ENCODE measurements at places on chromosomes 4 and X. TPM values are rescaled to one million over a fixed set of nuclear protein-coding genes. Genes with fewer than 3 reads are reported as not detected.
A peak's percentile ranks its signal among the peaks of the same experiment; 100 is the strongest.

DNA sequence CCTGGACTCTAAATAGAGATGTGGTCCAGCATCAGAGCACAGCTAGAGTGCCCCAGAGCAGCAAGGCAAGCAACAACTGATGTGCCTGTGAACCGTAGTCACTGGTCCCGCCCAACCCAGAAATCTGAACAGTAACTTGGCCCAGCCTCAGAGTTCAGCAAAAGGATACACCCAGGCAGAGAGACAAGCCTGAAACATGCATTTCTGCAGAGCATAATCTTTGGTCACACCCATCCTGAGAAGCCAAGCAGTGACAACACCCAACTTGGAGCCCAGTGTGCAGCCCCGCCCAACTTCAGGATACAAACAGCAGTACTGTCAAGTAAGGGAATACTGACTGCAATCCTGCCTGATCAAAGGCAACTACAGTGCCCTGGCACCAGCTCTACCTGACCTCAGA lies 78.9 kb downstream of the CCDC160 start:
- no peaks in the 10 kb centered on the region for H3K4me1 ChIP-seq
- H3K27ac ChIP-seq: no peak overlapping the region
- no peaks in the 10 kb centered on the region for H3K36me3 ChIP-seq
- no peak overlapping the region for H3K4me3 ChIP-seq
- DNase-seq: no peak

GRCh38 chr4:47145630-47146029 lies 114.3 kb downstream of the GABRB1 start:
- no peak overlapping the region for H3K27ac ChIP-seq
- DNase-seq: no peak
- H3K36me3 ChIP-seq: peaks cover 2% of the 10 kb centered on the region
- no peak overlapping the region for H3K4me3 ChIP-seq
- no peaks in the 10 kb centered on the region for H3K4me1 ChIP-seq

GRCh38 chr4:172095161-172095560 lies 282.0 kb downstream of the GALNTL6 start:
- no peaks in the 10 kb centered on the region for H3K4me1 ChIP-seq
- no peak for DNase-seq
- no peaks in the 10 kb centered on the region for H3K27me3 ChIP-seq
- H3K4me3 ChIP-seq: no peak overlapping the region
- H3K36me3 ChIP-seq: no peaks in the 10 kb centered on the region
- no peak overlapping the region for H3K27ac ChIP-seq

DNA sequence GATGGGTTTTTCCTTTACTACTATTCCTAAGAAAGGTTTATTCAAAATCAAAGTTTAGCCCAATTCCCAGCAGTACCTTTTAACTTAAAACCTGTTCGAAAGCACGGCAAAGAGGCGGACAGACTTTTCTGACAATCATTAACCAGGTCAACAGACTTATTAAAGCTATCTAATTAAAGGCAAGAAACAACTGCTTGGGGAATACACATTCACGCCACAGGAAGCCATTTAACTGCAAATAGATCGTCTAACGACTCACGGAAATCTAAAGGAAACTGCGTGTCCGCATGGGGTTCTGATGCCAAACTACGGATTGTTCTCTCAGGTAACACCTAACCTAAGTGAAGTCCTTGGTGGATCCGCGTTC lies 663 bp upstream of the USP53 start:
- peak overlapping the region; percentile 95 for H3K27ac ChIP-seq
- H3K4me1 ChIP-seq: peaks cover 23% of the 10 kb centered on the region
- H3K36me3 ChIP-seq: peaks cover 3% of the 10 kb centered on the region
- DNase-seq: no peak
- peak overlapping the region; percentile 99 for H3K4me3 ChIP-seq

- H3K4me3 ChIP-seq: no peak overlapping the region
- no peak for DNase-seq
- H3K4me1 ChIP-seq: no peaks in the 10 kb centered on the region
- no peak overlapping the region for H3K27ac ChIP-seq
Observed at GRCh38 chrX:53483838-53484405, 49.8 kb upstream of the HSD17B10 start.

DNA sequence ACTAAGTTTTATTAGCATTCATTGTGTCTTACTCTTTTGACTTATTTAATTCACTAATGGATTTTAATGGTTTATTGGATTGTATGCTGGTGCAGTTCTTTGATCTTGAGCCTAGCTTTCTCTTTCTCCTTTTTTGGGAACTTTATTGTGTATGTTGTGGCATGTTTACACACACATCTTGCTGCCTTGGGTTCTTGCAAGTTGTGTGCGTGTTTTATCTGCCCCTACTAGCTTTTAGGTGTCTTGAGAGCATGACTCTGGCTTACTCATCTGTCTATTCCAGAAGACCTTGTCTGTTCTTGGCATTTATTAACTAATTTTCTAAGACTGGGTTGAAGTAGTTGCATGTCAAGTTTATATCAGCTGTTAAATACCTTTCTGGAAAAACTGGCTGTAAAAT lies 2.7 kb downstream of the TMEM165 start:
- no peak for DNase-seq
- H3K4me1 ChIP-seq: peaks cover 42% of the 10 kb centered on the region
- peak overlapping the region; percentile 94 for H3K27ac ChIP-seq
- no peaks in the 10 kb centered on the region for H3K27me3 ChIP-seq
- peak overlapping the region; percentile 100 for H3K4me3 ChIP-seq
- H3K36me3 ChIP-seq: peaks cover 8% of the 10 kb centered on the region

Gene ARSJ
- total RNA-seq: 0.45 TPM

Gene GRIPAP1
- 107 TPM for total RNA-seq

Gene TCEAL6
- total RNA-seq: not detected

DNA sequence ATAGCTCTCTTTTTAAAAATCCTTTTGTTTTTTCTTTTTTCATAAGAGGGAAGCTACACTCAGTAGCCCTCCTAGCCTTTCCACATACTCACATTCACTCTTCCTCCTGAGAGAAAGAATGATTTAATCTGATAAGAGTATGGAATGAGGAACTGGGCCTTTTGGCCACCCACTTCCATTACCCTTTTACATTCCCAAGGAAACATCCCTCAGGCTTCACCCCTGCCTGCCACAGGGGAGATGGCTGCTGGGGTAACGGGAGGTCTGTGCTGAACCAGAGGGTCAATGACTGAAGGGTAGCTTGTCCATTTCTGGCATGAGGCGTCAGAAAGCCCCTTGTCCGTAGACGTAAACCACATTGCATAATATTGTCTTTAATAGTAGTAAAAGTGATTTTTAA lies 67.2 kb upstream of the CCSER1 start:
- no peaks in the 10 kb centered on the region for H3K36me3 ChIP-seq
- no peaks in the 10 kb centered on the region for H3K27me3 ChIP-seq
- H3K4me1 ChIP-seq: no peaks in the 10 kb centered on the region

GRCh38 chr4:52052475-52052780 lies 1.3 kb downstream of the SPATA18 start:
- H3K27ac ChIP-seq: no peak overlapping the region
- no peak for DNase-seq
- peak overlapping the region; percentile 84 for H3K4me3 ChIP-seq
- H3K4me1 ChIP-seq: peaks cover 13% of the 10 kb centered on the region

GRCh38 chr4:89001647-89002445 lies 55.1 kb downstream of the FAM13A start:
- H3K4me1 ChIP-seq: peaks cover 4% of the 10 kb centered on the region
- H3K27ac ChIP-seq: no peak overlapping the region
- H3K36me3 ChIP-seq: no peaks in the 10 kb centered on the region
- no peak for DNase-seq
- H3K27me3 ChIP-seq: no peaks in the 10 kb centered on the region

Gene SLC4A4
- 0.52 TPM for total RNA-seq

DNA sequence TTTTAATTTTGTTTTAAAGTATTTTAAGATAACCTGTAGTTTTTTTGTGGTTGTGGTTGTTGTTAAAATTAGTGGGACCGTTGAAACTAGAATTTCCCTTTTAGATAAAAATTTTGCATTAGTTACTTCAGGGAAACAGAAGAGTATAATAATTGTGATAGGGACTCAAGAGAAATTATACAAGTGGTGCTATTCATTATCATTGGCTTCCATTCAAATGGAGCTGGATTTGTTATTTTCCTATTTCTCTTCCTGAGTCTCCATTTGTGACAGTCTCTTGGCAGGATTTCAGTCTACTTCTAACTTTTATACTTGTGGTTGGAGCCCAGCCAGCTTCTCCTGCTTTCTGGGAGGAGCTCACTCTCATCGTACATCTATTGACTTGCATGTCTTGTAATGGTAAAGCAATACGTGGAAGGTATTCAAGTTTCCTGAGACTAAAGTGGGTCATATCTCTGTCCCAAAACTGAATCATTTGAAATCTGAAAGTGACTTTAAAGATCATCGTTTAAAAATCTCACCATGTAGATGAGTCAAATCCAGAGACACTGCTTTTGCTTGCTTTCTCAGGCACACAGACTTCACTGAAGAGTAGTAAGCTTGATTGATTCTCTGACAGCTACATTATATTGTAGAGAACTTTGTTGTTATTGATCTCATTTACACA lies 155.8 kb downstream of the RPA4 start:
- H3K4me3 ChIP-seq: no peak overlapping the region
- DNase-seq: no peak
- no peaks in the 10 kb centered on the region for H3K27me3 ChIP-seq
- H3K36me3 ChIP-seq: no peaks in the 10 kb centered on the region
- peaks cover 4% of the 10 kb centered on the region for H3K4me1 ChIP-seq

DNA sequence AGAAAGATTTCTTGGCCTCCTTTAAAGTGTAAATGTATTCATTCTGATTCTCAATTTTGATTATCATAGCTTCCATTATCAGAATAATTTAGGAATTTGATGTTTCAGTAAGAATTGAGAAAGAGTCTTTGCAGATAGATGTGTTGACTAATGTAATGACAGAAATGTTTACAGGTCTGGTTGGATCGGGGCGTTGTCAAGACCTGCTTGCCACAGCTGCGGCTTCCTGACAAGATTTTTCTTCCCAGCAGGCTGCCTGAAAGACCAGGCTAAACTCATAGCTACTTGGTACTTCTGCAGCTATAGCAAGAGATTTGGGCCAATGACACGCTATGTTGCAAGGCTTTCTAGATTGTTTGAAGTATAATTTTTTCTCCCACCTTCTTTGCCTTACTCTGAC lies 91.5 kb upstream of the ANKRD50 start:
- no peak overlapping the region for H3K4me3 ChIP-seq
- H3K4me1 ChIP-seq: no peaks in the 10 kb centered on the region
- no peak overlapping the region for H3K27ac ChIP-seq

DNA sequence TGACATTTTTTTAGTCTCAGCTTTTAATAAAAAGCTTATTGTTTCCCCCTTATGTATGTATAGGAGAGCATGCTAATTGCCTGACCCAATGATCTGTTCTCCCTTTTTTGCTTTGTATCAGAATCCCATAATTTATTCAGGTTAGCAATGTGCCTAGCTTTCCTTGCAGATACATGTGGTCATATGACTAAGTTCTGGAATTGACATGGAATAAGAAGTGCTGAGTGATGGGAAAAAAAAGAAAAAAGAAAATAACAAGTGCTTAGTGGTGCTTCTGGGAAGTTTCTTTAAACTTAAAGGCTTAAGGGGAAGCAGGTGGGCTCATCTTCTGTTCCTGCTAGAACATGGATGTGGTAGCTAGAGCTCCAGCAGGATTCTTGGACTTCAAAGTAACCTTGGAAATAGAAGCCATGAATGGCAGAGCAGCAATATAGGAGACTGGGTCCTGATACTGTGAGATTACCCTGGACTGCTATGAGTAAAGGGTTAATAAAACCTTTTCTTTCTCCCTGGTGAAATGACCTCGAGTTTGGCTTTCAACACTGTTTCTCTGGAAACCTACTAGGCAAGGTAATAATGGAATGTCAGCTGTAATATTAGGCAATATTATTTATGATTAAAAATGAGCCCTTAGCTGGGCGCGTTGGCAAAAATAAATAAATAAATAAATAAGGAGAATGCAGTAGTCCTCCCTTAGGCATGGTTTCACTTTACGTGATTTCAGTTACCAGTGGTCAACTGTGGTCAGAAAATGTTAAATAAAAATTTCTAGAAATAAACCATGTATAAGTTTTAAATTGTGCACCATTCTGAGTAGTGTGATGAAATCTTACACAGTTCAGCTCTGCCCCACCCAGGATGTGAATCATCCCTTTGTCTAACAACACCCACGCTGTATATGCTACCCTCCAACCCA lies 16.7 kb upstream of the RBM41 start:
- H3K4me3 ChIP-seq: peak overlapping the region; percentile 3
- no peak for DNase-seq
- no peak overlapping the region for H3K27ac ChIP-seq
- H3K27me3 ChIP-seq: no peaks in the 10 kb centered on the region
- peaks cover 4% of the 10 kb centered on the region for H3K4me1 ChIP-seq
- peaks cover 2% of the 10 kb centered on the region for H3K36me3 ChIP-seq

Gene MAGEC2
- not detected for total RNA-seq

GRCh38 chr4:61853041-61853440 lies 652.9 kb downstream of the ADGRL3 start:
- DNase-seq: no peak
- H3K36me3 ChIP-seq: no peaks in the 10 kb centered on the region
- no peak overlapping the region for H3K27ac ChIP-seq
- H3K27me3 ChIP-seq: no peaks in the 10 kb centered on the region
- H3K4me3 ChIP-seq: no peak overlapping the region
- H3K4me1 ChIP-seq: no peaks in the 10 kb centered on the region

Gene GPM6B
- not detected for total RNA-seq

- peaks cover 23% of the 10 kb centered on the region for H3K4me1 ChIP-seq
Observed at GRCh38 chrX:13048280-13048679, 3.9 kb upstream of the FAM9C start.

Gene CRMP1
- total RNA-seq: not detected

Gene FGF5
- 0.05 TPM for total RNA-seq

DNA sequence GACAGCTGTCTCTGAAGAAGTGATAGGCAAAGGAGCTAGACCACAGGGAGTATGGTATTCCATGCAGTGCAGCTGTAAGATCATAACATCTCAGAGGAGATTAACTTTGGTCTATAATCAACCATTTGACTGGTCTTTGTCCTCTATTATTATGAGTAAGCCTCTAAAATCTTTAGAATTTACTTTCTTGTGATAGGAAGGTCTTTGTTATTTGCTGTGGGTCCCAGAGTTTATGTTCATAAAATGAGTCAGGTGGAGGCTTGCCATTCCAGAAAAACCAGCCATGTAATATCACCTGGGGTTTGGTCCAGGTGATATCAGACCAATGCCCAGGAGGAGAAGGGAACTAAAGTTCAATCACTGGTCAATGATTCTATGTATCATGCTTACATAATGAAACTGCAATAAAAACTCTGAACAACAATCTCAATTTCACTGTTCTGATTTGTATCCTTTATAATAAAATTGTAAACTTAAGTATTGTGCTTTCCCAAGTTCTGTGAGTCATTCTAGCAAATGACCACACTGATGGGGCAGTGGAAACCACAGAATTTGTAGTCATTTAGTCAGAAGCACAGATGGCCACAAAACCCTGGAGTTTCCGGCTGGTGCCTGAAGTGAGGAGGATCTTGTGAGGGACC lies 239.6 kb upstream of the TRAM1L1 start:
- no peak overlapping the region for H3K4me3 ChIP-seq
- no peaks in the 10 kb centered on the region for H3K27me3 ChIP-seq
- no peaks in the 10 kb centered on the region for H3K4me1 ChIP-seq

- DNase-seq: no peak
- H3K4me3 ChIP-seq: no peak overlapping the region
- H3K4me1 ChIP-seq: peaks cover 12% of the 10 kb centered on the region
- H3K27ac ChIP-seq: no peak overlapping the region
- no peaks in the 10 kb centered on the region for H3K36me3 ChIP-seq
Observed at GRCh38 chr4:139564502-139564901, 8.5 kb upstream of the SETD7 start.

- no peaks in the 10 kb centered on the region for H3K36me3 ChIP-seq
- no peak for DNase-seq
- H3K27ac ChIP-seq: no peak overlapping the region
- H3K27me3 ChIP-seq: no peaks in the 10 kb centered on the region
- no peak overlapping the region for H3K4me3 ChIP-seq
- no peaks in the 10 kb centered on the region for H3K4me1 ChIP-seq
Observed at GRCh38 chr4:60737858-60738257, 462.3 kb upstream of the ADGRL3 start.

Data from T-helper 17 cell (primary cell).